ENCODE measurements at places on chromosomes 7 and 10.

DNA sequence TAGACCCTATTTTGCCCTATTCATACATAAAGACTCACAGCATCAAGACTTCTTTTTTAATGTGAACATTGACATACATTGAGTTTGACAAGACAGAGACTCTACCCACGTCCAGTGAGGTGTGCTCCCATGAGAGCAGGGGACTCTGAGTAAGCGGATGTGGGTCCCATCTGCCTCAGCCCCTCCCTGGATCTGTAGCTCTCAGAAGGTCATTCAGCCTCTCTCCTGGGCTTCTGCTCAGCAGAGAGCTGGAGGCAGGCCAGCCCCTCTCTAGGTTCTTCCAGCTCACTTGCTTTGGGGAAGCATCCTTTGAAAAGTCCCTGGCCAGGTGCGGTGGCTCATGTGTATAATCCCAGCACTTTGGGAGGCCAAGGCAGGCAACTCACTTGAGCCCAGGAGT, 146.9 kb upstream of the ZMIZ1 start:
- DNase-seq = no peak

GRCh38 chr7:98077762-98078161, 28.9 kb upstream of the LMTK2 start:
- no peak for DNase-seq

DNA sequence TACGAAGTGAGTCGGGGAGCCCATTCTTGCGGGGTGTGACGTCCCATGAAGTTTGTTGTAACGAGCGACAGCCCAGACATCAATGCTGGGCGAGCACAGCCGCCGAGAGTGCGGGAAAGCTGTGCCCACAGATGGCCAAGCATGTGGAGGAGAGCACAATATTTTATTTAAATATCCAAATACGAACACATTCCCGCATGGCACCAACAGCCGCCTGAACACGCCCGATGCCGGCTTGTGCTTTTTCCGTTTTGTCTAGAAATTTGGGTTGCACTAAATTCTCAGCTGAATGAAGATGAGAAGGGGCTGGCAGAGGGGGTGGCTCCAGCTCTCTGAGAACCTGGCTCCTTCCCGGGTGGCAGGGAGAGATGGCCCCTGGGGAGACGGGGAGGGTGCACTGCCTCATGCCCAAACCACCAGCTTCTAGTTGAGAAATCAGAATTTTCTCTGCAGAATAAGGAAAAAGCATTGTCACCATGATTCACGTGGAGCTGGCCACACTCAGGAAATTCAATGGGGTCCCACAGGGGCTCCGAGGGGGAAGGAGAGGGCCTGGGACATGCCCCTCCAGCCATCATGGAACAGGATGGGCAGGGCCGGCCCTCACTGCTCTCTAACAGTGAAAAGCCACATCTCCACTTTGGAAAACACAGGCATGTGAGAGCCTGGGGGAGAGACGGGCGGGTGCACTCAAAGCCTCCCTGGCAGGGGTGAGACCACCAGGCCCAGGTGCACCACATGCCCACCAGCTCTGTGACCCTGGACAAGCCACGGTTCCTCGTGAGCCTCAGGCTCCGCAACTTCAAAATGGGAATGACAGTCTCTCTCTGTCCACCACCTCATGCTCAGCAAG, 48.3 kb downstream of the EBF3 start:
- DNase-seq = no peak

- DNase-seq = no peak
Observed at GRCh38 chr7:70353330-70353945, 755.2 kb downstream of the AUTS2 start.

DNA sequence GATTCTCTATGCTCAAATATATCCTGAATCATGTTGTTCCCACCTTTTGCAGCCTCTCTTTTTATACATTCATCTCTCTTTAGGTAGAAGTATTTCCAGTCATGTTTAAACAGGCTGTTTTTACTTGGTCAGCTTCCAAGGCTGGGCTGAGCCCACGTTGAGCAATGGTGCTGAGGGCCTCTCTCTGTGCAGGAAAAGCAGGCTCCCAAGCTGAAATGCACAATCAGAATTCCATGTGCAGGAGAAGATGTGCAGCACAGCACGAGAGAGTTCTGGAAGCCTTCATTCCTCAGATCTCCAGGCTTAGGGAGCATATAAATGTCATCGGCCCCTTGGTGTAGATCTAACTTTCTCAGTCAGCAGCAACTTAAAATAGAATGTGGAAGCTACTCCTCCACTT, 588.5 kb downstream of the TNS3 start:
- DNase-seq = no peak

DNA sequence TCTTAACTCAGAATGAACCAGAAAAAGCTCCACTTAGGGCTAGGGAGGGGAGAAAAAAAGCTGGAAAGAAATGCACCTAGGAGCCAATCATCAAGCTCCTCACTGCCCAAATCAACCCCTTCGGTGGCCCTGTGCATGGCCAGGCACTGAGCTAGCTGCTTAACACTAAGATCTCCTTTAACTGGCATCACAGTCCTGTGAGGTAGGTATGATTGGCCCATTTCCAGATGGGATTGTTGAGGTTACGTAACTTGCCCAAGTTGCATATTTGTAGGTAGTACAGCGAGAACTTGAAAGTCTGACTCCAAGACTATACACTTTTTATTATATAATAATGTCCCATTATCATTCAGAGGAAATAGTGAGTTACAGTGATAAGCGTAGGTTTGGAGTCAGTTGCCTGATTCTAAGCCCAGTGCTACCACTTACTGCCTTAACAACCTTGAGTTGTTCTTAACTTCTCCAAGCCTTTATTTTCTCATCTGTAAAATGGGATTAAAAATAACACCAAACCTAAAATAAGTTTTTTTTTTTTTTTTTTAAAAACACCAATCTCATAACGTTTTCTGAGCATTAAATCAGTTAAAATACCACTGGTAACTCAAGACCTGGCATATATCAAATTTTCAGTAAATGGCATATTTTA, 37.2 kb upstream of the ACSL5 start:
- DNase-seq = no peak

GRCh38 chr7:33883671-33883965, 21.7 kb upstream of the BMPER start:
- no peak for DNase-seq

DNA sequence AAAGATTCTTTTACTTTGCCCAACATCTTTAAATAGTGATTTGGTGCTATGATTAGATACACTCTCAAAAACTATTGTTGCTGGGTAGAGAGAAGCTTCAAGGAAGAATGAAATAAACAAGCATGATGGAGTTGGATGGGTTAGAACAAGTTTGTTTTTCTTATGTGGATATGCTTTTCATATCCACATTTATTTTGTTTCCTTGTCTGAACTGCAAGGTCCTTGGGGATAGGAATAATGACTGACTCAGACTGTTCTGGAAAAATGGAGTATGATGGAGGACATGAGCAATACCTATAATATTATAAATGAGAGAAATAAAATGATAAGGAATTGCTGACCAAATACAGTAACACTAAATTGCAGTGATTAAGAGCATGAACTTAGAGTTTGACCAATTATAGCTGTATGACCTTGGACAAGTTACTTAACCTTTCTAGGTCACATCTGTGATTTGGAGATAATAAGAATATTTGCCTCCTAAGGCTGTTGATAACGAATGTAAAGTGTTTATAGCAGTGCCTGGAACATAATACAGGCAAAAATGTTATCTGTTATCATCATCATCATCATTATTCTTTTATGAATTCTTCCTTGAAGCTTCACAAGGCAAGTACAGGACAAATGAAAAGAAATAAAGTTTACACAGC, 847.5 kb downstream of the LRMDA start:
- no peak for DNase-seq

- DNase-seq = no peak
Observed at GRCh38 chr7:13092708-13093005, 405.2 kb downstream of the ARL4A start.

- no peak for DNase-seq
Observed at GRCh38 chr7:123977081-123977480, 52.0 kb downstream of the SPAM1 start.
